ENCODE measurements at places on chromosomes 7 and 10. TPM values are rescaled to one million over a fixed set of nuclear protein-coding genes. Genes with fewer than 3 reads are reported as not detected.

EPO gene
- not detected for total RNA-seq

CPEB3 gene
- 0.52 TPM for total RNA-seq

INSYN2A gene
- total RNA-seq: 1.7 TPM

ABCC2 gene
- 149 TPM for total RNA-seq

TWIST1 gene
- 3.8 TPM for total RNA-seq
